ENCODE measurements at places on chromosomes 16 and 17.

DNA sequence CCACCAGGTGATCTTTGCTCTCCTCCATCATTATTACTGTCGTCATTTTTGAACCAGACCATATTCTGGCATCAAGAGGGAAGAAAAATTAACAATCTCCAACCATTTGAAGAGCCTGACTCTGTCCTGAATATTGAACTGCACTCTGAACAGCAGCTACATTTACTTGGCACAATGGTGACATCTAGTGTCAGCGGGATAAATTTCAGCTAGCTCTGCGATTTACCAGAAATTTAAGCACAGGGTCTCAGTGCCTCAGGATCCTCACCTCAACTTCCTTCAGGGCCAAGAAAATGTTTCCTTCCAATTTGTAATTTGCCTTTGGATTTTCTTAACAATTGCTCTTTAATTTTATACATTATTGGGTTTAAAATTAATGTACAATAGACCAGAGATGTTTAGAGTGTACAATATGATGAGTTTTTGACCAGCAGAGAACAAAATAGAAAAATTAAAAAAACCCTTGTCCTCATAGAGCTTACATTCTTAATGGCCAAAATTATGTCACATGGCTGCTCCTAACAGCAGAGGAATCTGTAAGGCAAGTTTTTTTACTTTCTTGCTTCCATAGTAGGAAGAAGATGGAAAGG, 10.7 kb upstream of the ZNF19 start:
- peak; percentile 36 for DNase-seq

GRCh38 chr16:87358696-87359095, 24.9 kb downstream of the FBXO31 start:
- no peak for DNase-seq

GRCh38 chr16:83356266-83356665, 451.5 kb upstream of the HSBP1 start:
- DNase-seq = peak; percentile 47

GRCh38 chr16:27048316-27048715, 18.4 kb upstream of the C16orf82 start:
- peak; percentile 36 for DNase-seq

GRCh38 chr16:55125818-55126385, 195.2 kb downstream of the IRX5 start:
- no peak for DNase-seq

Measured in foreskin fibroblast (primary cell).